ENCODE measurements at places on chromosomes 6 and 20.

- DNase-seq: no peak
These were observed 120.1 kb upstream of the TCF21 start for GRCh38 chr6:133768656-133769295.

- DNase-seq: no peak
These were observed 33.0 kb downstream of the METTL24 start for GRCh38 chr6:110325197-110325596.

DNA sequence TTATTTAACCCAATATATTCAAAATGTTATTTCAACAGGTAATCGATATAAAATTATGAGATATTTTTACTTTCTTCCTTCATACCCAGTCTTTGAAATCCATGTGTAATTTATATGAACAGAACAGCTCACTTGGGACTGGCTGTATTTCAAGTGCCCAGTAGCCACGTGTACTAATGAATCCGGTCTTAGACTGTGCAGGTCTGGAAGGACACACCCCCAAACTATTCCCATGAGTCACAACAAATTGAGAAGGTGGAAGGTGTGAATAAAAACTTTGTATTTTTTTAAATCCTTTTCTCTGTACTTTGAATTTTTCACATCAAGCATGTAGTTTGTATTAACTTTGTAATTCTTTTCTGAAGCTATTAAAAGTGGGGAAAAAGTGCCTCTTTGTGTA lies 2.8 kb downstream of the UNC5CL start:
- DNase-seq: no peak

DNA sequence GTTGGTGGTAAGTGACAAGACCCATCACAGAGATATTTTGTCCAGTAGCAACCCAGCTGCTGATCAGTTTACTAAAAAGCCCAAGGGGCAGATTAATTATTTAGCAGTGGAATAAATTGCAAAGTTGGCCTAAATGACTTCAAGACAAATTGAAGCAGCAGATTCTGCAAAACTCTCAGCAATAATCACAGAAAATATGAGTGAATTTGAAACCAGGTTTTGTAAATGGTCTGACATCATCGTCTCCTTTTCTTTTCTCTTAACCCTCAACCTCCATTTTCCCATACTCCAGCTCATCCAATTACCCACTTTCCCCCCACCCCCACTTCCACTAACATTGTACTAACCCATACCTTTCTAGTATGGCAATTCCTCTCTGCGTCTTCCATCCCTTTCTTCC lies 11.3 kb upstream of the PTPRK start:
- no peak for DNase-seq

DNA sequence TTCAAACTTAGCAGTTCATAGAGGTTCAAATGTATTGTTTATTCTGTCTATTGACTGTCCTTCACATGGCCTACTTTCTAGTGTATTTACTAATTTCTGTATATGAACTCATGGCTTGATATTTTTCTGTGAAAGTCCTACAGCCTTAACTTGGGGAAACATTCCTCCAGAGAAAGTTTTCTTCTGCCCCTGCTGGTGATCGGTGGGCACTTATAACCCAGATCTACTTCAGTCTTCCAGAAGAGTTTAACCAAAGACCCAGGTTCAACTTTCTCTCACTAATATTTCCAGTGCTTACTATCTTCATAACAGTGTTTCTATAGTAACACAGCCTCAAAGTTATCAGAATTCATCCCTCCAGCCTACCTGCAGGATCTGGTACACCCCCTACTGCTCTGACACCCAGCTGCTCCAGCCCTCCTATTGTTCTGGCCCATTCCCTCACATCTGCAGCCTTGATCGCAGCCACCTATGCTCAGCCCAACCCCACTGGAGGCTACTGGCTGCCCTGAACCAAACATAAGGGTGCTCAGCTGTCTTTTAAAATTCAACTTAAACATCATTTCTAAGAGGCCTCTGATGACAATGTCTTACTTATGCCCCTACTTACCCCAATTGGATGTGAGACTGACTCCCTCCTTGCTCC lies 72.3 kb downstream of the TBX18 start:
- DNase-seq: no peak

DNA sequence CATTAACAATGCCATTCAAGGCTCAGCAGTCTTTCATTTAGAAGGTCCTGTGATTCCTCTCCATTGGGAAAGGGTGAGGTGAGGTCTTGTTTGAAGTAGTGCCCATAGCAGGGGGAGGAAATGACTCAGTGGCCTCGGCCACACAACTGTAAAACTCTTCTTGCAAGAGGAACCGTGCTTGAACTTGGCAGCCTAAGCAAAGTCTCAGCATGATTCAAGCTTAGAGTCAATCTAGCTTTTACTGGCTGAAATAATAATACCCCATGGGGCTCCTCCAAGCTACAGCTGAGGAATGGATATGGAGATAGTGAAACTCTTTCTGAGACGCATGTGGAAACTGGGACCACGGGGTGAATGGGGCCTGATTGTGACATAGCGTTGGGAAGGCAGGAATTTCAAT lies 428.2 kb downstream of the BMP2 start:
- DNase-seq: no peak

GRCh38 chr6:154874773-154875592 lies 120.1 kb upstream of the TIAM2 start:
- no peak for DNase-seq

DNA sequence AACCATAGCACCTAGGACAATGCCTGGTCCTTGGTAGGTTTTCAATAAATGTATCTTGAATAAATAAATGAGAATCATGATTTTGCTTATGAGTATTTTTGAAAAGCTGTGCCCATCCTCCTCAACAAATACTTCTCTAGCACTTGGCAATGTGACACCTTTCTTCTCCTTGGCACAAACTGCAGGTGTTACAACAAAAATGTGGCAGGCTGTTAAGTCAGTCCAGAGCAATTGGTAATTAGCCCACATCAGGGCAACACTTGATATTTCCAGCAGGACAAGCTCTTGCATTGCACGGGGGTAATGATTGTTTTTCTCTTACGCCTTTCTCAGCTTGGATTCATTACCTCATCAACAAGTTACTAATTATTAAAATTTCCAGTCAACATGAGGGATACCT lies 31.6 kb upstream of the SNX9 start:
- DNase-seq: no peak

DNA sequence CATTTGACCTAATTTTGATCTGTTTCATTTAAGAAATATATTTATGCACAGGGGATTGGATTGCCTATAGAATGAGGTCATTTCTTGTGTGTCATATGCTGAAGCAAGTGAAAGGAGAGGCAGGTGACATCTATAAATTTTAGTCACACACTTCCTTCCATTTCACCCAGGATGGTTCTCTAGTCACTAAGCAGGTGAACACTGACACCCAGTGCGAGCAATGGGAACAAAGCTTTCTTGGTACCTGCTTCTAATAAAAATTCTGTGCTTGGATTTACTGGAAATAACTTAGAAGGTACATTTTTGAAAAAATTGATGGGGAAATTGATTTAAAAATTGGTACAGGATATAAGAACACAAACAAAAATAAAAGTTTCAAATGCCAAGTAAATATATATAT lies 66.9 kb upstream of the MC3R start:
- no peak for DNase-seq

GRCh38 chr6:47917811-47918210 lies 136.0 kb downstream of the OPN5 start:
- DNase-seq: no peak

- no peak for DNase-seq
These were observed 789.7 kb downstream of the FRK start for GRCh38 chr6:115270953-115271352.

GRCh38 chr20:3082955-3083952 lies 1.3 kb downstream of the AVP start:
- DNase-seq: no peak

GRCh38 chr6:99143108-99143861 lies 195.5 kb upstream of the FBXL4 start:
- DNase-seq: no peak

- no peak for DNase-seq
These were observed 83.6 kb upstream of the CHD6 start for GRCh38 chr20:41701588-41702348.

- DNase-seq: no peak
These were observed 324.2 kb upstream of the MAN1A1 start for GRCh38 chr6:119673741-119674140.

DNA sequence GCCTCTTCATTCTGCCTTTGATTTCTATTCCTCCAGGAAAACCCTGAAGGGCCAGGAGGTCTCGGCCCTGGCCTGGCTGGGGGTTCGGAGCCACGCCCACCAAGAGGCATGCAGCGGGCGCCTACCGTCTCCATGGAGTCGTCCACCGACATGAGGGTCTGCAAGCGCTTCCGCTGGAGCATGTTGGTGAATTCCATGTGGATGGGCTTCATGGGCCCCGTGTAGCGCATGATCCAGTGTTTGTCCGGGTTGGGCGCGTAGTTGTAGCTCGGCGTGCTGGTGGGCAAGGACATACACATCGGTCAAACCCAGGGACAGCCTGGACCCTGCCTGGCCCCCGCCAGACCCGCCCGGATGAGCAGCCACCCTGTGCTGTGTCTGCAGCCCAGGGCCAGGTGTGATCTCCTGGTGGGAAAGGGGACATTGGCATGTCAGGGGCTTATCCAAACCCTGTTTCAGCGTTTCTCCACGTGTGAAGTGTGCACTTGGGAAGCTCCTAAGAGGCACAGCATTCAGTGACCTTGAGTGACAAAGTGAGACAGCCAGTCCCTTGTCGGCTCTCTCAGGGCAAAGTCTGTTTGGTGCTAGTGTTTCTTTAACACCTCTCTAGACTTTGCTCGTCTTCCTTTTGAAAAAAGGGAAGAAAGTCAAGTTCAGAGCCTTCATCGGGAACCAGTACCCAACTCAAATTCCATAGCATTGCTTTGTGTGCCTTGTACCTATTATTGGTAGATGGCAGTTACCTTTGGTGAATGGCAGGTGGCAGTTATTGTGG lies 100.8 kb downstream of the SULF2 start:
- DNase-seq: no peak

- no peak for DNase-seq
These were observed 1.8 kb downstream of the SIM1 start for GRCh38 chr6:100462706-100463629.

DNA sequence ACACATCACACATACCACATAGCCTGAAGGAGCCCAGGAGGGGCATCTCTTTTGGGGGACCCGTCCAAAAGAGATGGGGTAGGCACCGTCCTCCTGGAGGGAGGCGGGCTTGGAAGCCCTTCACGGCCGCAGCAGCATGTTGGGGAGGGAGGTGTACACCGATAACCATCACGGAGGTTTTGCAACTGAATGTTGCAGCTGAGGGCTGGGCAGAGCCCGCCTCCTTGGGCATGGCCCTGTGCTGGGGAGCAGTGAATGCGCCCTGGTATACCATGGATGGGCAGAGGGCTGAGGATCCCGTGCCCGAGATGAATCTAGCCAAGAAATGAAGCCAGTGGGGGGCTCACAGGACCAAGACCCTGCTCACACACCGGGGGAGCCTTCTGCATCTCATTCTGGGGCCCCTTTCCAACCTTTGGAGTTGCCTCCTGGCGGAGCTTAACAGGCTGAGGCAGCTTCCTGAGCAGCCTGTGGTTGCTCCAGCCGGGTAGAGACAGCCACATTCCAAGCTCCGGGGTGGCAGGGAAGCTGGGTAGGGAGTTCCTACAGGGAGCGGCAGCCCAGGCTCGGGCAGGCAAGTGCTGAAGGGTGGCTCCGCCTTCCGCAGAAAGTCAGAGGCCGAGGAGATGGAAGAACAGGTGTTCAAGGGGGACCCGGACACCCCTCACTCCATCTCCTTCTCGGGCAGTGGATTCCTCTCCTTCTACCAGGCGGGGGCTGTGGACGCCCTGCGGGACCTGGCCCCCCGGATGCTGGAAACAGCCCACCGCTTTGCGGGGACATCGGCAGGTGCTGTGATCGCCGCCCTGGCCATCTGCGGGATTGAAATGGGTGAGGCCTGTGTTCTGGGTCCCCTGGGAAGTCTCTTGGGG lies at the start of gene PNPLA1:
PNPLA1 (plus strand) TSS at position 227 of the 872 bp plus-strand sequence; CDS start at position 627, 400 bp downstream.
- DNase-seq: no peak

DNA sequence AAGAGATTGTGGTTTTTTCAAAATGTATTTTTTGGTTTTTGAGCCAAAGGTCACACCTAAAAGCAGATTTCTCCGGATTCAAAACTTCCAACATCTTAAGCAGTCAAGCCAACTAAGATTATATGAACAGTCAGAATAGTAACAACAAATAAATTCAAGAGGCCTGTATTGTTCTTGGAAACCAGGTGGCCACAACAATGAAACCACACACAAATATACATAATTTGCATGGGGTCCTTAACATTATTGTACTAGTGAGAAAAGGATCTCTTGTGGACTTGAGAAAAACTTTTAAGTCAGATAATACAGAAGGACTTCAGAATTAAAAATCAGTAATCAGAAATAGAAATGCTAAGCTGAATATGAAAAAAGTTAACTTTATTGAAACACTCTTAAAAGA lies 40.6 kb downstream of the NOL7 start:
- no peak for DNase-seq

GRCh38 chr6:50816115-50816675 lies 2.5 kb upstream of the TFAP2B start:
- DNase-seq: peak; percentile 48

DNA sequence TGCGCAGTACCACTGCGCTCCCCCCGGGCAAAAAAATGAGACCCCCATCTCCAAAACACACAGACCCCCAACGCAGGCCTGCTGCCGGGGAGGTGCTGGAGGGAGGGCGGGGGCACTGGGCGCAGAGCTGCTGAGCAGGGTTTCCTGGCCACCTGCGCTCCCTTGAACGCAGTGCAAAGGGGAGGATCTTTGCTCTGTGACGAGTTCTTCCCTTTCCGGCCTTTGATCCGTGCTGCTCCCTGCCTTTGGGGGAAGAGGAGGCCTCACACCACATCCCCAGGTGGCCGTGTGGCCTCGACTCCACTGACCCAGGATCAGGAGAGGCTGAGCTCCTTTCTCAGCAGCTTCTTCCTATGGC lies 8.9 kb upstream of the COL20A1 start:
- no peak for DNase-seq

DNA sequence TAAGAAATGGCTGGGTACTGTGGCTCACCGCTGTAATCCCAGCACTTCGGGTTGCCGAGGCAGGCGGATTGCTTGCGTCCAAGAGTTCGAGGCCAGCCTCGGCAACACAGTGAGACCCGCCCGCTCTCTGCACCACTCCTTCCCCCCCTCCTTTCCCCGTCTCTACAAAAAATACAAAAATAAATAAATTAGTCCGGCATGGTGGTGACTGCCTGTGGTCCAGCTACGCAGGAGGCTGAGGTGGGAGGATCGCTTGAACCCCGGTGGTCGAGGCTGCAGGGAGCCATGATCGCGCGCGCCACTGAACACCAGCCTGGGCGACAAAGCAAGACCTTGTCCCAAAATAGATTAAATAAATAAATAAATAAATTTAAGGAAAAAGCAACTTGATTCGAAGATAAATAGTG lies 448 bp upstream of the RNF114 start:
- DNase-seq: no peak
